ENCODE measurements at places on chromosomes 13 and 19.

- no peak for DNase-seq
Measured at GRCh38 chr13:71210861-71211260, 656.1 kb downstream of the DACH1 start.

GRCh38 chr19:1609103-1609396, 3.8 kb upstream of the UQCR11 start:
- DNase-seq = no peak

DNA sequence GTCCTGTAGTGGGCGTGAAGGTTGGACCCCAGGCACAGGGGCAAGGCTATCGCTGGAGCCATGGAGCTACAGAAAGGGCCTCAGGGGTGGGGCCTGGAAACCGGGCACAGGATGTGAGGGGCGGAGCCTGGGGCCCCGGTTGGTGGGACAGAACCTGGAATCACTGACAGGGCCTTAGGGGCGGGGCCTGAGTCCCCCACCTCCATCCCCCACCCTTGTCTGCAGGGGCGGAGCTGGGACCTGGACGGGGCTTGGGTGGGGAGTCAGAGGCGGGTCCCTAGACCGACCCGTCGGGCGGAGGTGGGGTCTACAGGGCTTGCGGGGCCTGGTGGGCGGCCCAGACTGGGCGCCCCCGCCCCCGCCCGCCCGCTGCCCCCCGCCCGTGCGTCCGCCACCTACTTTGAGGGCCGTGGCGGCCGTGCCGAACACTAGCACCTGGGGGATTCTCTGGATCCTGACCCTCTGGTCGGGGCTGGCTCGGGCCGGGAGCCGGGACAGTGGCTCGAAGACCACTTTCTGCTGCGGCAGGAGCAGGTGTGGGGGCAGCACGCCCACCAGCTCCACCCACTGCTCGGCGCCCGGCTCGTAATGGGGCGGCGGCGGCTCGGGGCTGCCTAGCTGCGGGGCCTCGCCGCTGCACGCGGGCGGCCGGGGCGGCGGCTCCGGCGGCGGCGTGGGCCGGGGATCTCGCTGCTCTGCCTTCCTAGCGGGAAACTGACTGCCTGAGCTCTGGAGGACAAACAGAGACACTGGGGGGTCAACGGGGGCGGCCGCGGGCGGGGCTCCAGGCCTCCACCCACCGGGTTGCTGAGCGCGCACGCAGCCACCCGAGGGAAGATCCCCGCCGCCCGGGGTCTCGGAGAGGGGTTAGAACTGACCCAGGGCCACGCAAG, 26.3 kb downstream of the DCAF15 start:
- DNase-seq = peak; percentile 28

- DNase-seq = no peak
Measured at GRCh38 chr13:77388944-77389624, 62.2 kb upstream of the MYCBP2 start.

DNA sequence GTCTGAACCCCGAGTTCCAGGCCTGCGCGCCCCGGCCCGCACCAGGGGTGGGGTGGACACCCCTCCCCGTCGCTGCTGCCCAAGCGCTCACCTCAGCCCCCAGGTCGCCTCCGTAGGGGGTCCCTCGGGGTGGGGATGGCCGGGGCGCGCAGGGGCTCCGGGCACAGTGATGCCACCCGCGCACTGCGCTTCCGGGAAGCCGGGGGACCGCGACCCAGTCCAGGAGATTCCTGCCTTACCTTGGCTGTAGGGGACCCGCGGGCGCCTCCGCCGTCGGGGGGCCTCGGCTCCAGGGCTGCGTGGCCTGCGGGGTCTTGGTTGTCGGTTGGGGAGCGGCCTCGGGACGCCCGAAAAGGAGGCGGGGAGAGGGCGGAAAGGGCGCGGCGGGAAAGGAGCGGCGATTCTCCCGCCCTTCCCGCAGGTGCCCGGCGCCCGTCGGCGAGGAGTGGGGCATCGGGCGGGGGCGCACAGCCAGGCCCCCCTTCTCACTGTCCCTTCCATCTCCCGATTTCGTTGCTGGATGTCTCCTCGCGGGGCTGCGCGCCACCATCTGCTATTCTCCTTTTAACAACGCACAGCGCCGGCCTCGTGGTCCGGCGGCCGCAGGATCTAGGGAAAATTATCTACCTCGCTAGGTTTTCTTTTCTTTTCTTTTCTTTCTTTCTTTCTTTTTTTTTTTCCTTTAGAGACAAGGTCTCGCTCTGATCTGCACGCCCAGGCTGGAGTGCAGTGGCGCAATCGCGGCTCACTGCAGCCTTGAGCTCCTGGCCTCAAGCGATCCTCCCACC, at the start of gene KEAP1:
Gene KEAP1 (minus strand): TSS at position 355 of the 788 bp plus-strand sequence. CDS start 3,323 bp downstream, outside the sequence.
- DNase-seq = peak; percentile 31

GRCh38 chr19:49861107-49861506, 6.3 kb downstream of the PNKP start:
- DNase-seq = no peak

DNA sequence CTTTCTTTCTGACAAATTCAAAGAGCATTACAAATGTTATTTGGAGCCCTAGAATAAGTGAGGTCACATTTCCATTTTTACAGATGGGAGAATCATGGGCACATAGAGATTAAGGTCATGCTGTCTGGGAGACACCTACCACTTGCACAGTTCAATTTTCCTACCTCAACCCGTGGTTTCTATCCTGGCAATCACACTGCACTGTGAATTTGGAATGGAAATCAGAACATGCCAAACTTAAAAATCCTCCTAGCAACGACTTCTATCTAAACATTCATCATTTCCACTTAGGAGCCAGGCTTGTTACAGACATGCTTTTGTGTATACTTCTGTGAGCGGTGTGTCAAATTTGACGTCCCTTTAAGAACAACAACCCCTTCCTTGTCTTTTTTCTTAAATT, 251.5 kb downstream of the DNAJC15 start:
- DNase-seq = no peak

DNA sequence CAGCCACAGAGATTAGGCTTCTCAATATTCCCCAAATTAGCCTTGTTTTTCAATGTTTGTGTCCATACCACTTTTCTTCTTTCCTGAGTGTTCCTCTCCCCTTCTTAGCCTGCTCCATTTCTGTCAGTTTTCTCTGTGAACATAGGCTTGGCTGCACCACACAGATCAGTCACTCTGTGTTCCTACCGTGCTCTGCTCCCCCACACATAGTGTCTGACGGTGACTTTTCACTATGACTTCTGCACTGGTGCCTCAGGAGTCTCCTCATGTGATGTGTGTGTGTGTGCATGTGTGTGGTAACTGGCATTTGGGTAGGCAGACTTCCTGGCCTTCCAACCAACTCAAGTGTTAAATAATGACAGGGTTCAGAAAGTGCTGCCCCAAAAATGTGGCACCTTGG, 47.9 kb upstream of the MYCBP2 start:
- DNase-seq = no peak

GRCh38 chr19:44725684-44726083, 22.8 kb upstream of the BCL3 start:
- DNase-seq = no peak

Data from NCI-H1092 (cell line).